Foreskin keratinocyte (primary cell): ENCODE measurements at places on chromosomes 5 and 9. TPM values are rescaled to one million over a fixed set of nuclear protein-coding genes. Genes with fewer than 3 reads are reported as not detected.

DNA sequence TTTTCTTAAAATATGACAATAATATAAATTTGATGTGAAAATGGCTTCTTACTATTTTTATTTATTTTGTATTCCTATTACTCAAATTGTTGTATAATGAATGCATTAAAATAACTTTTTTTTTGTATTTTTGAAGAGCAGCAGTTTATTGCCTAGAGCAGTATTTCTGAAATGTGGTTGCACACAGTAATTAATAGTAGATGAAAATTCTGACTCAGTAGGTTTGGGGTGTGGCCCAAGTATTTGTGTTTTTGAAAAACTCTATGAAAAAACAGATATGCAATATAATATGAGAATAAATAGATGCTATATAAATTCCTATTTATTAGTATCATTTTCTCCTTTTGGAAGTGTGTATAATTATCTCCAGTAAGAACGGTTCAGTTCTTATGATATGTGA is 2225.3 kb upstream of the C9orf72 start:
- no peak for DNase-seq

DNA sequence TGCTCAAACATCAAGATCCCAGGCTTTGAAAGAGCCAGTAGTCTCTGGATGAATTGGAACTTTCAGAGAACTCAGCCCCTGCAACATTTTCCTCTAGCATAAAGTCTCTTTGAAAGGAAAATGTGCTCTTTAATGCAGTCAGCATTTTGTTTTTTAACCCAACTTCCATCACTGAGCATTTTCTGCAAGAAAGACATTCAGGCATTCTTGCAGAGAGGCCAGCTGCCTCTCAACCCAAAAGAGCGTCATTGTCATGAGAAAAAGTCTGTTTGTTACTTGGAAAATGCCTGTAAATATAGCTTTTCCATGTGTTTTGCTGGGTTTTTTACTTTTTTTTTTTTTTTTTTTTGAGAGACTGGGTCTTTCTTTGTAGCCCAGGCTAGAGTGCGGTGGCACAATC is 225.0 kb downstream of the ADAMTSL1 start:
- DNase-seq, result no peak

The LRRC70 gene
- total RNA-seq, result 0.31 and 0.39 TPM in 2 replicates

The GABRA1 gene
- not detected in 2 replicates for total RNA-seq

DNA sequence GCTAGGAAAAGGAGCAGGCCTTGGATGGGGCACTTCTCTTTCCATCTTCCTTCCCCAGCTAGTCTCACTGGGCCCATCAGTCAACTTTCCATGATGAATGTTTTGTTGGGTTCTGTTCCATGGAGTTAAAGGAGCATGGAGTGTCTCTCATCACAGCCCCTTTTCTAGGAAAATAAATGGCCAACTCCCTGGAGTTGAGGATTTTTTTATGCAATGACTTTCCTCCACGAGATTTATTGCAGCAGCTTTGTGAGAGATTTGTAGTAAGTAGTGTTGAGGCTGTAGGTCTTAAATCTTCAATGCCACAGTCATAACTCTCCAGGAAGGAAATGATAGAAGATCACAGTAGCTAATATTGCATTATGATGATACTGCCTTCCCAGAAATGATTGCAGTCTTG is 45.6 kb upstream of the SLC44A1 start:
- DNase-seq, result no peak

GRCh38 chr5:137615171-137615775 is 116.1 kb upstream of the SPOCK1 start:
- no peak for DNase-seq

The PLEKHG4B gene
- not detected in 2 replicates for total RNA-seq

The SPINK13 gene
- total RNA-seq, result not detected in 2 replicates

The CXCL14 gene
- 0.42 and 0.44 TPM in 2 replicates for total RNA-seq

GRCh38 chr9:95302479-95302878 is 15.0 kb downstream of the FANCC start:
- DNase-seq, result no peak

- DNase-seq, result no peak
These were observed 141.9 kb downstream of the CDK5RAP2 start for GRCh38 chr9:120438111-120438510.
